ENCODE measurements at places on chromosomes 7 and 10.

DNA sequence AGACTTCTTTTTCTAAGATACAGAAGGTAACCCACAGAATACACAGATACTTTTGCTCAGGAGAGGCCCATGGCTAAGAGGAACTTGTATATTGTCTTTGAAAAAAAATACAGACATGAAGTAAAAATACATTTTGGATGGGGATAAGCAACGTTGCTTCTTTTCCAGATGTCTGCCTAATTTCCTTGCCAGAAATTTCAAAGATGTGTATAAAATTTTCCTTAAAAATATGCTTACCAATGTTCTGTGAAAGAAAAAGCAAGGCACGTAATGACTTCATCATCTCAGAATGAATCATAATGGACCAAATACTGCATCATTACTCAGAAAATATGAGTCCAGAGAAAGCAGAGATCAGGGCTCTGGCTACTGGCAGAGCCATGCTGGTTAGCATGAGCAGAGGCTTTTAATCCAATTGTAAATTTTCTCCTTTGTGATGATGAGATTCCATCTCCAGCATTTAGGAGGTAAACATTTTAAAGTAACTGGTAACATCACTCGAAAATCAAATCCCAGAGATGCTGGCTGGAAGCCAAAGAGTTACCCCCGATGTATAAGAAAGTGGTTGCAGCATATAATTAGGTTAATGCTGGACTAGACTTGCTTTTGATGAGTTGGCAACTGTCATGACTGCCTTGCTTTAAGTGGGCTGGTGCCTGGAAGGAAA is 272.5 kb downstream of the SEMA3A start:
- no peak for DNase-seq

- DNase-seq: no peak
Measured at GRCh38 chr7:50865450-50865849, 82.8 kb upstream of the GRB10 start.

DNA sequence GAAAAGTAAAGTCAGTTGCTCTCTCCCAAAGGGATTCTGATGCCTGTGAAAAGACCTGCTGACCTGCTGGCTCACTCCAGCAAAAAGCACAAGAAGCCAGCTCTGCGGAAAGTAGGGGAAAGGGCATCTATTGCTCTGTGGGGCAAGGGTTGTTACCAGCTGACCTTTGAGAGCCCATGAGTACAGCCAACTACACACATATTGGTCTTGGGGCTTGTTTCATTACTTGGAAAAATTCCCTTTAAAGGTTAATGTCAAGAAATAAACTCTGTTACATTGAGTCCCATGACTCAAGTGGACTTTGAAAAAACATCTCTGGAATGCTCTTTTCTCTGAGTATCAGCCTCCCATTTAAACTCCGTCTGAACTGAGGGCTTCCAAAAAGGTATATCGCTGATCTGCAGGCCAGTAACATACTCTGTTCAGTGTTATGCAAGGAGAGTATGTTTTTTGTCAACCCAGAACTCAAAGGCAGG is 53.2 kb downstream of the PANK1 start:
- DNase-seq: no peak

DNA sequence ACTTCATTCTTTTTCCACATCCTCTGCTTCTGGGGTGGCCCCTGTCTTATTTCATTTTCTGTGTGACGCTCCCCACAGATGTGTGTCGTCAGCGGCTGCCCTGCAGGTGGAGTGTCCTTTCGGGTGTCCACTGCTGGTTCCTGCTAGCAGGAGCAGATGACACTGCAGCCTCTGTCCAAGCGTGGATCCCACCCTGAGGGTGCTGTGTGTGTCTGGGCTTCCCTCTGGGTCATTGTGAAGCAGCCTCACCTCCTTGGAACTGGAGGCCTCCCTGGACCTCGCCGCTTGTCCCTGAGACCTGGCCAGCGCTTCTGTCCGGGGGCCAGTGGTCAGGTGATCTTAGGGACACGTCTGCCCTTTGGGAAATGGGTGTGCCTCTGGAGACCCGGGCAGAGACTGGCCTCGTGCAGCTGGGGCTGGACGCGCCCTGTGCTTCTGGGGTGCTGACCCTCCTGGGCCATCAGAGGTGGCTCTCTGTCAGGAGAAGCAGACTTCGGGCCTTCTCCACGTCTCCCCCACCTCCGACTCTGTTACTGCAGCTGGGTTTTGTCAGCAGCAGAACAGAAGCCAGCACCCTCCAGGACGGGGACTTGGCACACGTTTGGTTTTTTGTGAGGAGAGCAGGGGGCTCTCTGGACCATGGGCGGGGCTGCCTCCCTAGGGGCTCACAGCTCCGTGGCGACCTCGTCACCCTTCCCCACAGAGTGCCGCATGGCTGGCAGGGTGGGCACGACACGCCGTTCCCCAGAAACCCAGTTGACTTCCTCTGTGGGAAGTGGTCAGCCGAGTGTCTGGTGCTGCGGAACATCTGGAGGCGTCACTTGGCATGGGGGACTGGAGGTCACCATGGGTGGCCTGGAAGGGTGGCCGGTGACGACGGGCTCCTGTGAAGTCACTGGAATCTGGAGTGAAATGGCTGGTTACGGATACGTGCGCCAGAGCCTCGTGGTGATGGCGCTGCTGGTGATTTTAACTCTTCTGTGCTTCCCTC is 48.4 kb downstream of the INPP5A start:
- no peak for DNase-seq

- DNase-seq: no peak
Measured at GRCh38 chr7:134724606-134725005, 54.8 kb upstream of the CALD1 start.

DNA sequence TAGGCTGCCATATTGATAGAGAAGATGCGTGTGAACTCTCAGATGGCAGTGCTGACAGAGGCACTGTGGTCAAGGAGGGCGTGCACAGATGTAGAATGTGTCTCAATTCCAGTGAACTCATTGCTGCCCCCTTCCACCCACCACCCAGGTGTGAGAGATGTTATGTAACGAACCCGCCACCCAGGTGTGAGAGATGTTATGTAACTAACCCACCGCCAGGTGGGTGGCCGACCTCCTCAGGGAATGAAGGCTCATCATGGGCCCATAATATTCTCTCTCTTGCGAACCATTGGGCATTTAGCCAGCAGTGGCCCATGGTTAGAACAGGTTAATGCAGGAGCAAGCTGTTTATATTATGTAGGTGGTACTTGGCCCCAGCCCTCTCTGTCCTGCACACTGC is 140.4 kb upstream of the MTPN start:
- no peak for DNase-seq
